ENCODE measurements at places on chromosomes 1 and 21.

GRCh38 chr1:206067486-206068227 is 14.7 kb downstream of the RHEX start:
- DNase-seq: peak; percentile 29

GRCh38 chr1:71572038-71572437 is 491.2 kb upstream of the ZRANB2 start:
- no peak for DNase-seq

- peak; percentile 84 for DNase-seq
Measured at GRCh38 chr1:115977499-115978258, 1.4 kb downstream of the SLC22A15 start.

DNA sequence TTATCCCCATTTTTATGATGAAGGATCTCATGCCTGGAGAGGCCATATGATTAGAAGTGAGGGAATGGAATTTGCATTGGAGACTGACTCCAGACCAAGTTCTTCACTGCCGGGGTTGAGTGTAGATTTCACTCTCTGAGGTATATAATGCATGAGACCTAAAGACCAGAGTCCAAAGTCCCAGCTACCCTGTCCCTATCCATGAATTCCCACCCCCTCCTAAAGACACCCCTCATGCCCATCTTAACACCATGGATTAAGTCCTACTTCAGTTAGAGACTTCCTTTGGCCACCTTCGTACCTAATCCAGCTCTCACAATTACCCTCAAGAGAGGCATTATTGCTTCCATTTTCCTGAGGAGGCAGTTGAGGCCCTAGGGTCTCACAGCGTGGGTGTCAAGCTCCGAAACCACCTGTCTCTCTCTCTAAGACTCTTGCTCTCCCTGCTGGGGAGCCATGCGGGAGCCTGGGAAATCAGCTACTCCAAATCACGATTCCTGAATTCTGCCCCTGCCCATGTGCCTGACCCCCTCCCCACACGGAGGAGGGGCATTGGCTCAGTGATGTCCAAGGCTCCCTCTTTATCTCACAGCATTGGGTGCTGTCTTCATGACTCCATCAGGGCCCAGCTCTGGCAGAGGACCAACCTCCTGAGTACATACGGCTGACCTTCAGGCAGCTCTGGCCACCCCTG is 11.7 kb upstream of the FOXO6 start:
- DNase-seq: no peak

- DNase-seq: no peak
Measured at GRCh38 chr1:16063226-16063829, 10.1 kb downstream of the FAM131C start.

- DNase-seq: peak; percentile 91
Measured at GRCh38 chr1:156146020-156146768, 7.2 kb upstream of the SEMA4A start.

DNA sequence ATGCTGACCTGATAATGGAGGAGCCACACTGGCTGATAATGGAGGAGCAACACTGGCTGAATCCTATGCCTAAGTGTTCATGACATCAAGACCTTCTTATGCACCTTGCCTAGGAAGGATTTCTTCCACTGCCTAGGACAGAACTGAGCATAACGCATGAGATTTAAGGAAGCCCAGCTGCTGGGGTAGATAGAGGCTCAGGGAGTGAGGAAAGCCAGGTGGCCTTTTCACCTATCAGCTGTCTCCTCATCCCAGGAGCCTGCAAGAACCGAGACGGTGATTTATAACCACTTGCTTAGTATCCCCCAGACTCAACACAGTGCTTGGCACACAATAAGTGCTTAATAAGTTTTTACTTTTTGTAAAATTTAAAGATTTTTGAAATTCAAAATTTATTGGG is 7.4 kb upstream of the CTBS start:
- no peak for DNase-seq

- DNase-seq: no peak
Measured at GRCh38 chr1:21916447-21917238, 20.5 kb downstream of the HSPG2 start.

- DNase-seq: no peak
Measured at GRCh38 chr1:86303041-86303690, 93.0 kb downstream of the ODF2L start.

GRCh38 chr1:41358131-41359021 is 2.9 kb upstream of the FOXO6 start:
- no peak for DNase-seq

GRCh38 chr1:147760481-147761260 is at the start of gene GJA5:
Gene GJA5 (minus strand): TSS chr1:147760602. CDS start chr1:147759238, 1,364 bp downstream.
- DNase-seq: peak; percentile 56

GRCh38 chr21:41075656-41076055 is 92.3 kb upstream of the BACE2 start:
- DNase-seq: no peak

GRCh38 chr1:40431385-40431784 is 18.9 kb upstream of the ZFP69B start:
- no peak for DNase-seq

- no peak for DNase-seq
Measured at GRCh38 chr1:54949053-54949452, 31.4 kb upstream of the TMEM61 start.

DNA sequence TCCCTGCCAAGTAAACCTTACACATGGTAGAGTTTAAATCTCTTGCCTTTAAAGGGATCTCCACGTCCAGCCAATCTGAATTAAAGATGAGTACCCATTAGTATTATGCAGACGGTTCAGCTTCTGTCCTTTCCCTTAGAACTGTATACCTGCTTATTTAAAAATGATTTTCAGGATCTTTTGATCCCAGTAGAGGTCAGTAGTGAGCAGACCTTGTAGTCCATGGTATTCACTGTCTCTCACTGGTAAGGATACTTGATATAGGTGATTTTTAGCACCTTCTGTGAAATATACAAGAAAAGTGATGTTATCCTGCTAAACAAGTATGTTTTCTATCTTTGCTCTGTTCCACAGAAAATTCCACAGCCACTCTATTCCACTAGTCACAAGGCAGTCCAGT is 1211.6 kb upstream of the ADGRL4 start:
- peak; percentile 54 for DNase-seq

DNA sequence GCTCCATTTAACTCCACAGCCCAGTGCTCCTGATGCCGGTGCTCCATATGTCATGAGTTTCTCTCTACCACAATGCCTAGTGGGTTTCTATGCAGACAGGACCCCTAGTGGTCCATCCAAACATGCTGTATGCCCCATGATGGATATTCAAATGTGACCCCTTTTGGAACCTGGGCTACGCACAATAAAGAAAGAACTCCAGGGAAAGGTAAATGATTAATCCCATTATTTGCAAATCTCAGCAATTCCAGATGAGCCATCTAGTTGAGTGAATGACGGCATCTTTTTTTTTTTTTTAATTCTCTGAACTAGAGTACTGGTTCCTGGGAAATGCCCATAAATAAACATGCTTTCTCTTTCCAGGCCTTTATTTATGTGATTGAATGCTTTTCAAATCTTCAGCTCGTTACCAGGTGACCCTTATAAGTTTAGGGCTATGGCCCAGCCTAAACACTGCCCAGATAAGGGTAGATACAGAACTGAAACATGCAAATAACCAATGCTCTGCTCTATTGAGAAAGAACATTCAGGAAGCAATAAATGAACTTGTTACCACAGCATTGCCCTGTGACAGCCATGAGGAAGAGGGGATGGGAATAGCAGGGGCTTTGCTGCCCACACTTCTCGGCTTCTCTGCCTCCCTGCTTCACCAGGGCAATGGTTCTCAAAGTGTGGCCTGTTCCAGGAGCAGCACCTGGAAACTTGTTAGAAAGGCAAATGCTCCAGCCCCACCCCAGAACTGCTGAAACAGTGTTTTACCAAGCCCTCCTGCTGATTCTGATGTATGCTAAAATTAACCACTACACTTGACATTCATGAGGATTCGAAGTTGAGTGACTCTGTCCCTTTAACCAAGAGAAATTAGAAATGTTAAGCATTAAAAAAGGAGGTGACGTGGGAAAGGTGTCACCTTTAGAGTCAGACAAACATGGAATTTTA is 151.7 kb downstream of the SEC16B start:
- DNase-seq: no peak

- DNase-seq: no peak
Measured at GRCh38 chr1:41086921-41087320, 65.4 kb upstream of the SLFNL1 start.

DNA sequence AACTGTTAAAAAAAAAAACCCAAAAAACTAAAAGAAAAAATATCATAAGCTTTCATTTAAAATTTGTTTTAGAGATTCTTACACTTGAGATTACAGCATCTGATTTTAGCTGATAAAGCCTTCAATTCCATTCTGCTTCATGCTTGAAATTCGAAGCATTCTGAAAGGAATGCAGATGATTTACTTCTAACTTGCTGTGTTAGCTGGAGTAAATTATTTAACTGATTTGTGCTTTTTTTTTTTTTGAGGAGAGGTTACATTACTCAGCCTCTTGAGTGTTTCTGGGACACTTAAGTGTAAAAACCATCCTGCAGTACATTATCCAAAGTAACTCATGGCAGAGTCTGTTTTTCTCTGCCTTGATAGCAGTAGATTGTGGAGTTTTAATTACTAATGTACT is 4.5 kb upstream of the TRIM67 start:
- DNase-seq: no peak

GRCh38 chr1:179129702-179130473 is 48.0 kb downstream of the TOR3A start:
- DNase-seq: peak; percentile 47

GRCh38 chr1:98112626-98113025 is 191.8 kb upstream of the DPYD start:
- DNase-seq: no peak

DNA sequence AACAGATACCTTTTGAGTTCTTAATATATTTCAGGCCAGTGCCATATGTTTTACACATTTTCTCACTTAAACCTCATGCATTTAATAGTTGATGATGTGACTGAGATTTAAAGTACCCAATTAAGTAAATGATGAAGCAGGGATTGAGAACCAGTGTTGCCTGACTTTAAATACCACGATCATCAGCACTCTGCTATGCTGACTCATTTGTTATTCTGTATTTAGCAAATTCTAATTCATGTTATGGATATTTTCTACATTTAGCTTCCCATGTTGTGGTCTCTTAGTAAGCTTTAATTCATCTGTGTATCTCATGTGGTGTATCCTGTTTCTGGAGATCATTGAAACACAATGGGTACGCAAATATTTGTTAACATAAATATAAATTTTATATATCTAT is 363.0 kb downstream of the PTBP2 start:
- DNase-seq: no peak

DNA sequence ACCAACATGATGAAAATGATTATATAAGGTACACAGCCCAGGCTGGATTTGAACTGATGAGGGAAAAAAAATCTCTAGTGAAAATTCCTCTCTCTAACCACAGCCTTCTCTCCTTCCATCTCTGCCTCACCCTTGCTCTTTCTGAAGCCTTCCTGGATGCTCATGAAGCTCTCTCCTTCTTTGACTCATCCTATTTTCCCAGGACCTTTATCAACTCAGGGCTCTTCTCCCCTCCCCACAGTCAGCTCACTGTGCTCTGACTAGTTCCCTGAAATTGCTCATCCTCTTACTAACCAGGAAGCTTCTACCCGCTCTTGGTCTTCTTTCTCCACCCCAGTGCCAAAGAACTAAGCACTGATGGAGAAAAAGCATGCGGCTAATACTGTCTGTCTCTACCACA is 46.4 kb upstream of the ERG start:
- DNase-seq: peak; percentile 69

- peak; percentile 98 for DNase-seq
Measured at GRCh38 chr1:185441605-185442004, 124.6 kb upstream of the IVNS1ABP start.

- DNase-seq: no peak
Measured at GRCh38 chr1:220409771-220410595, 118.0 kb upstream of the MARK1 start.

DNA sequence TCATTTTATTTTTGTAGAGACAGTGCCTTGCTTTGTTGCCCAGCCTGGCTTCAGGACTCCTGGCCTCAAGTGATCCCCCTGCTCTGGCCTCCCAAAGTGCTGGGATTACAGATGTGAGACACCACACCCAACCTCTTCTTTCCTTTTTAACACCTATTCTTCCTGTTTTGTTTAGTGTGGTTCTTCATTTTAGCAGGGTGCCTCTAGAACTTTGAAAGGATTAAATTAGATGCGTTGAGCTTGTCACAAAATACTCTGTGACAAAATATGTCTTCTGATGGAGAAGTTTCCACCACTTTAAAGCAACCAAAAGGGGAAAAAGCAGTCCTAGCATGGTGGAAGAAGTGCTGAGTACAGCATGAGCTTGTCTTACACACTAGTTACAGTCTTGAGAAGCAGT is 42.0 kb downstream of the CDC14A start:
- DNase-seq: no peak

GRCh38 chr1:164163289-164163849 is 395.6 kb upstream of the PBX1 start:
- DNase-seq: no peak

DNA sequence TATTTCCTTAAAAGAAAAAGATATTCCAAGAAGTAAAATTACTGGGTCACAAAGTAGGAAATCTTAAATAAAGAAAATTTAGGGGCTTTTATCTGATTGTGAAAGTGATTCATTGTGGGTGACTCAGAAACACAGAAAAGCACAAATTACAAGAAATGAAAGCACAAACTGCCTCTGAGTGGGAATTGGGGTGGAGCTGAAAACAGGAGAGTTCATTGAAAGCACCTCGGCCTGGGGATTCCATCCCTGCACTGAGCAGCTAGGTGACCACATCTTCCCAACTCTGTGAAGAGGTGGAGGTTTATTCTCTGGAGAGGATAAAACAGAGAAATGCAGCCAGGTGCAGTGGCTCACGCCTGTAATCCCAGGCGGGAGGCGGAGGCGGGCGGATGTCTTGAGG is 7.4 kb downstream of the GJA4 start:
- DNase-seq: peak; percentile 62

DNA sequence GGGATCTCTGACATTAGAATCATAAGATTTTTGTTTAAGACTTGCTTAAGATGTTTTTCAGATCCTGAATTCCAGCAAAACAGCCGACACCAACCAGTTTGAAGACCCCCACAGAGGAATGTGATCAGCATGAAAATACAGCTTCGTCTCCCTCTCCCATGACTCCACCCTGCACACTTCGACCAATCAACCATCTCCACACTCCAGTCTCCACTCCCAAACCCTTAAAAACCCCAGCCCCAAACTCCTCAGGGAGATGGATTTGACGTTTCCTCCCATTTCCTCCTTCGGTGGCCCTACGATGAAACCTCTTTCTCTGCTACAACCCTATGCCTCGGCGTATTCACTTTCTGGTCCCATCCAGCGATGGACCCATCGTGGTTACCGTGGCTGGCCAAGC is 30.1 kb upstream of the KIF26B start:
- DNase-seq: no peak

- DNase-seq: peak; percentile 43
Measured at GRCh38 chr1:163202833-163203451, at the start of gene RGS5. Gene RGS5 (minus strand): TSS chr1:163202916. CDS start chr1:163202835, 81 bp downstream.

DNA sequence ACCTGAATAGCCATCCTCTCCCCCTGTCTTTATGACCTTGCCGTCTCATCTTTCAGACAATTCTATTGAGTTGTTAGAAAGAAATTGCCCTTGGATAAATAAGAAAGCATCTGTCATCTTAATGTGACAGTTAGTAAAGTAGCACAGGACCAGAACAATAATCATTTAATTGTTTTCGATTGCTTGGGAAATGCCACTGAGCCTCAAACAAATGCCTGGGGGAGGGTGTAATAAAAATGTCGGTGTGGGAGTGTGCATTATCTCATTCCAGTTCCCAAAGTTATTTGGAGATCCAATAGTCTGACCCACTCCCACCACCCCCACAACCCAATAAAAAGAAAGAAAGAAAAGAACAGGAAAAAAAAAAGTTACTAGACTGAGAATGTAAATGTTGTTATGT is 509.3 kb upstream of the LRRC7 start:
- DNase-seq: no peak
